HuH-7.5 (cell line): ENCODE measurements at places on chromosomes 12 and 14.

- no peak for DNase-seq
Observed at GRCh38 chr12:47556261-47557030, 149.4 kb downstream of the RPAP3 start.

DNA sequence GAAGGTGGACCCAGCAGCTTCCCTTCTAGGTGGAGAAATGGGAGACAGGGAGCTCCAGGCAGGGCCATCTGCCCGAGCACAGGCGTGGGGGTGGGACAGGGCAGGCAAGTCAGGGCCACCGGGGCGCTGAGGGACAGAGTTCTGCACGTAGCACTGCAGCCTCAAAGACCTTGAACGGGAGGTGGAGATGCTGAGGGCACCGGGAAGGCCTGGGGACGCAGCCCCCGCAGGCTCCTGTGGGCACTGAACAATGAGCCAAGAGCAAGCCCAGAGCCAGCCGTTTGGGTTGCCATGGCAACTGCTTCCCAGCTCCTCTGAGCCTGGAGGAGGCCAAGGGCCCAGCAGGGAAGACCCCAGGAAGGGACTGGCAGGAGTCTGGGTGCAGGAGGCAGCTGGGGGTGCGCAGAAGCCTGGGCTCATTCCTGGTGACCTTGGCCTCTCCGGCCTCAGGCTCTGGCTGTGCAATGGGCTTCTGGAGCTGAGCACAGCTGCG, 3.4 kb downstream of the LBHD2 start:
- no peak for DNase-seq

DNA sequence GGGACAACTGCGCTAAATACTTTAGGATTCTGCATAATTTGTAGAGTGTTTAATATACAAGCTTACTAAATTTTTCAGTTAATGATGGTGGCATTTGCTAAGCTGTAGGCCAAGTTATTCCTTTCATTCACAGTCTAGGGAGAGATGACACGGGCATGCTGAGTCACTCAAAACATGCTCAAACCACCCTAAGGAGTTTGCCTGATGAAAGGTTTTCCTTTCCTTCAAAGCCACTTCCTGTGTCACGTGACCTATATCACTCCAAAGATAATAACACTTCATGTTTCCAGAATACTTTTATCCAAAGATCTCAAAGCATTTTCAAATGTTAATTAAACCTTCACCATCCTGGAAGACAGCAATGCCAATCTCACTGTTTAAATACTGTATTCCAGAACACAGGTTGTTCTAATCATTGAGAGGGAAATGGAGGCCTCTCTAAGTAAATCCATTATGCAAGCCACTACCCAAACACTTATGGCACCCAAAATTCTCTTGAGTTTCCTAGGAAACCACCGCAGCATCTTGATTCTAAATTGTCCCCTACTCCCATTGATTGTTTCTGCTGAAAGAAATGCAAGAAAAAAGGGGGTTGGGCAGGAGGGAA, 207.0 kb upstream of the CDKN3 start:
- DNase-seq = no peak

- DNase-seq = no peak
Observed at GRCh38 chr14:94129758-94130414, 482 bp upstream of the IFI27L2 start.

DNA sequence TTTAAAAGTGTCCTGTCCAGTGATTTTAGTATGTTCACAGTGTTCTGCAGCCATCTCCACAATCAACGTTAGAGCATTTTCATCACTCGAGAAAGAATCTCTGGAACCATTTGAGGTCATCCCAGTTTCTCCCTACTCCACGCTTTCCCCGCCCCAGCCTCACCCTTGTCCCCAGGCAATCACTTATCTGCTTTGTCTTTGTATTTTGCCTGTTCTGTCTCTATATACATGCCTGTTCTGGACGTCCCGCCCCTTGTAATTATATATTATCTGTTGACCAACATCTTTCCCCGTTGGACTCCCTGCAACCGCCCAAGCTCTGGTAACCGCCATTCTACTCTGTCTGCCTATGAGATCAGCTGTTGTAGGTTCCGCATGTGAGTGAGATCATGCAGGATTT, 21.5 kb upstream of the ASPG start:
- no peak for DNase-seq

DNA sequence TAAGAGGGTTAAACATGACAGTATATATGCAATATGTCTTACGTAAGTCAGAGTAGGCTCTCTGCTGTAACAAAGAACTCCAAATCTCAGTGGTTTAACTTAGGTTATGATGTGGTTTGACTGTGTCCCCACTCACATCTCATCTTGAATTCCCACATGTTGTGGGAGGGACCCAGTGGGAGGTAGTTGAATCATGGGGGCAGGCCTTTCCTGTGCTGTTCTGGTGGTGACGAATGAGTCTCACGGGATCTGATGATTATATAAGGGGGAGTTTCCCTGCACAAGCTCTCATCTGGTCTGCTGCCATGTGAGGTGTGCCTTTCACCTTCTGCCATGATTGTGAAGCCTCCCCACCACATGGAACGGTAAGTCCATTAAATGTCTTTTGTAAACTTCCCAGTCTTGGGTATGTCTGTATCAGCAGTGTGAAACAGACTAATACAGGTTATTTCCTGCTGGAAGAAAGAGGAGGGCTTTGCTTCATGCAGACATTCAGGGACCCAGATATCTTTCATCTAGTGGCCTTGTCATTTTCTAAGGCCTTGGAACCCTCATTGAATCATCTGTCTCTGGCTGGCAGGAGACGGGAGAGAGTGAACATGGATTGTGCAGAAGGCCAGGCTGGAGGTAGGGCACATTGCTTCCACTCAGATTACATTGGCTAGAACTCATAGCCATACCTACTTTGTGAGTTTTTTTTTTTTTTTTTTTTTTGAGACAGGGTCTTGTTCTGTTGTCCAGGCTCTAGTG, 96.1 kb downstream of the CRADD start:
- no peak for DNase-seq

- DNase-seq = no peak
Observed at GRCh38 chr12:123119808-123120207, 31.1 kb downstream of the PITPNM2 start.

DNA sequence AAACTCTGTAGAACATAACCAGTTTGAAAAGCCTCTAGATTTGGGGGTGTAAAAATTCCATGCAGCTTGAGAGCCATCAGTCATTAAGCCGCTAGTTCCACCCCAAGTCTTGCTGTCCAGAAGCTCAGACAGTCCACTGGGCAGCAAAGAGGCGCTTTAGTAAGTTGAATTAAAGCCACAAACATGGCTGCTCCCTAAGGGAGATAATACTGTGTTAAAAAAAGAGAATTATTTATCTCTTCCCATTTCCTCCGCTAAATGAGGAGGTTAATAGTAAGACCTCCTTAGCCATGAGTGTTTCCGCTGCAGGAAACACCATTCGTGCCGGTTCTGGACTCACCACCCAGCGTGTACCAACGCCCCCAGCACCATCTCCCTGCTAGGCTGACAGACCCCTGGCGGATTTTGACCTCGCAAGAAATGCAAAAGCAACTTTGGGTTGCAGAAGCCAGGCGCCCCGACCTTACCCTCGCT, 536 bp downstream of the TM7SF3 start:
- peak; percentile 18 for DNase-seq

DNA sequence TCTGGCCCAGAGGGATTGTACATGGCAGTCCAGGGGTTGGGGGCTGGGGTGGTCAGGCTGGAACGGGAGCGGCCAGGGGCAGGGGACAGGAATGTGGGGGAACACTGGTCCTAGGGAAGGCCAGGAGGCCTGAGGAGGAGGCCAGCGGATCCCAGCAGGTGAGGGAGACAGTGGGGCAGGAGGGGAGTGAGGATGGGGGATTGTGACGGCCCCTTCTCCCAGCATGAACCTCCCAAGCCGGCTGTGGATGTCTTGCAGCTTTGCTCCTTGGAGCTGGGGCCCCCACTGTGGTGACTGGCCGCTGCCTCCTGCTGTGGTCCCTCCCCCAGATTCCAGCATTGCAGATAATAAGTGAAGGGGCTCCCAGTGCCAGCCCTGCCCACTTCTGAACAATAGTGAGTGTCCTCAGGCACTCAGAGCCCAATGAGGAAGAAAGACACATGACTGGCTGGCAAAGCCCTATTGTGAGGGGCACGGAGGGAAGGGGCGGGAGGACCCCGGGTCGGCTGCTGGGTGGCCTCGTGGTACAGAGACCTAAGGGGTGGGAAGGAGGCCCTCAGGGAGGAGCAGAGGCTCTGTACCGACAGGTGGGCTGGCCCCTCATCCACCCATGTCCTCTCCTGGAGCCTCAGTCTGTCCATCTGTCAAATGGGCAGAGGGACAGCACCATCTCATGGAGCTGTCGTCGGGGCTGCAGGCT, 215.0 kb downstream of the KIF26A start:
- no peak for DNase-seq

- no peak for DNase-seq
Observed at GRCh38 chr12:117334051-117334450, 27.4 kb downstream of the NOS1 start.

DNA sequence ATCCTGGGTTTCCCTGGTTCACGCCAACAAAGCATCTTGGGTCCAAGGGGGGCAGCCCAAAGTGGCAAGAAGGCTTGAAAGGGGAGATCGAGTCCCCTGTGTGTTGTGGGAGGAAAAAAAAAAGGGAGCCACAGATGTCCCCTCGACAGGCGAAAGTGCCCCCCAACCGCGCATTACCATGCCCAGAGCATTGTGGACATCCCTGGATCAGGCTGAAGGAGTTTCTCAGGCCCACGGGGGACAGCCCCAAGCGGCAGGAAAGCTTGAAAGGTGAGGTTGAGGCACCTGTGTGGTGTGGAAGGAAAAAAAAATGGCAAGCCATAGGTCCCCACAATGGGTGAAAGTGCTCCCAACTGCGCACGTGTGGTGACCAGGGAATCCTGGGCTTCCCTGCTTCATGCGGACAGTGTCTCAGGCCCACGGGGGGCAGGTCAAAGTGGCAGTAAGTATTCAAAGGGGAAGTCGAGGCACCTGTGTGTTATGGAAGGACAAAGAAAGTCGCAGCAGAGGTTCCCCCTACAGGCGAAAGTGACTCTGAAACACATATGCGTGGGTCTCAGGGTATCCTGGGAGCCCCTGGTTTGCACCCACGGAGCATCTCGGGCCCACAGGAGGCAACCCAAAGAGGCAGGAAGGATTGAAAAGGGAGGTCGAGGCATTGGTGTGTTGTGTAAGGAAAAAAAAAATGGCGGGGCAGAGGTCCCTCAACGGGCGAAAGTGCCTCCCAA, 580.1 kb downstream of the ALG10 start:
- no peak for DNase-seq

GRCh38 chr14:90382491-90383125, 14.2 kb upstream of the CALM1 start:
- no peak for DNase-seq

GRCh38 chr14:52467515-52468266, 84.6 kb downstream of the TXNDC16 start:
- DNase-seq = no peak

GRCh38 chr12:101967506-101967905, 90.1 kb downstream of the DRAM1 start:
- no peak for DNase-seq

GRCh38 chr14:20412411-20412810, 890 bp downstream of the TEP1 start:
- DNase-seq = no peak

DNA sequence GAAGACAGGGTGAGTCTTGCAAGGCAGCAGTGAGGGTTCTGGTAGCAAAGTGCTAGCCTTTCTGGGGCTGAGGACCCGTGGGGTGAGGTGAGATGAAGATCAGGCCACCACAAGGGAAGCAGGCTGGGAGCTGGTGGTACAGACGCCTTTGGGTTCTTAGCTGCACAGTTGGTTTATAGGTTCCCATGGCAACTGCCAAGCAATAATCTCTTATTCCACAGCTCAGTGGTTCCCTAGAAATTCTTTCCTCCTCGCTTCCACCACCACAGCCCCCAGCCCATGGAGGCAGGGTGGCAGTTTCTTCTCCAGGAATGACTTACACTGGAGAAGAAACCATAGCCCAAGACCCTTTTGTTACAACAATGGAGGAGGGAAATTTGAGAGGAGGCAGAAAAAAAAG, 82.1 kb downstream of the CMKLR1 start:
- DNase-seq = no peak

DNA sequence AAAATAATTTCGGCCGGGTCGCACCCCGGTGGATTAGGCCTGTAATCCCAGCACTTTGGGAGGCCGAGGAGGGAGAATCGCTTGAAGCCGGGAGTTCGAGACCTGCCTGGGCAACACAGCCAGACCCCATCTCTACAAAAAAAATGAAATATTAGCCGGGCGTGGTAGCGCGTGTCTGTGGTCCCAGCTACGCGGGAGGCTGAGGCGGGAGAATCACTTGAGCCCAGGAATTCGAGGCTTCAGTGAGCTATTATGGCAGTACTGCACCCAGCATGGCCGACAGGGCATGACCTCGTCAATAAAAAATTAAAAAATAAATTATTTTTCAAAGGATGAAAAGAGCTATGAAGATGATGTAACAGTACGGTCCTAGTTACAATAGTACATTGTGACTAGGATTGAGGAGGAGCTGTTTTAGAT, 523 bp downstream of the GTF2H3 start:
- DNase-seq = no peak

DNA sequence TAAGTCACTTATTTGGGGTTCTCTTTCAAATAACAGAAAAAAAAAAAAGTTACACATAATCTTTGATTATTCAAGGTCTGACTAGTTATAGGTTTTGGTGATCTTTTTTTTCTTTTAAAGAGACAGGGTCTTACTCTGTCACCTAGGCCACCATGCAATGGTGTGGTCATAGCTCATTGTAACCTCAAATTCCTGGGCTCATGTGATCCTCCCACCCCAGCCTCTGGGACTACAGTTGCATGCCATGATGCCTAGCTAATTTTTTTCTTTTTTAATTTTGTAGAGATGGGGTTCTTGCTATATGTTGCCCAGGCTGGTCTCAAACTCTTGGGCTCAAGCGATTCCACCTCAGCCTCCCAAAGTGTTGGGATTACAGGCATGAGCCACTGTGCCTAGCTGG, 56.5 kb upstream of the CFL2 start:
- DNase-seq = no peak

DNA sequence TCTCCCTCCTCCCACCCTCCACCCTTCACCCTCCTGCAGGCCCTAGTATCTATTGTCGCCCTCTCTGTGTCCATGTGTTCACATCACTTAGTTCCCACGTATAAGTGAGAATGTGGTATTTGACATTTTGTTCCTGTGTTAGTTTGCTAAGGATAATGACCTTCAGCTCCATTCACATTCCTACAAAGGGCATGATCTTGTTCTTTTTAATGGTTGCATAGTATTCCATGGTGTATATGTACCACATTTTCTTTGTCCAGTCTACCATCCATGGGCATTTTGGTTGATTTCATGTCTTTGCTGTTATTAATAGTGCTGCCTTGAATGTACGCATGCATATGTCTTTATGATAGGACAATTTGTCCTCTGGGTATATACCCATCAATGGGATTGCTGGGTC, 29.6 kb downstream of the C12orf71 start:
- DNase-seq = no peak

GRCh38 chr12:110647631-110648040, 33.7 kb downstream of the TCTN1 start:
- DNase-seq = no peak

DNA sequence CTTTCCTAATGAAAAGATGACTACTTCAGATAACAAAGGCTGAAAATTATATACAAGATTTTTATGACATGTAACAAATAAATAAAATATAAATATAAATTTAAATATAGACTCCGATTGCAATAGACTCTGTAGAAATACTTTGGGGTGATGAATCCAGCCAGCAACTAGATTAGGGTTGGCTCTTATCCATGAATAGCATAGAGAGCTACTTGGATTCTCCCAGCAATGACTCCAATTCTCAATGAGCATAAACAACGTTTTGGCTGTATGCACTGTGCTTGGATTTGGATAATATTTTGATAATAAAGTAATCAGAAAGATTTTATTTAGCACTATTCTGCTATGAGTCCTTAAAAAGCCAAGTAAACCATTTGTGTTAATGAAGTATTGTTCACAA, 58.0 kb upstream of the LRFN5 start:
- no peak for DNase-seq

GRCh38 chr14:73795466-73795865, 56.2 kb upstream of the PTGR2 start:
- DNase-seq = no peak
